ENCODE measurements at places on chromosomes 1 and 21.

DNA sequence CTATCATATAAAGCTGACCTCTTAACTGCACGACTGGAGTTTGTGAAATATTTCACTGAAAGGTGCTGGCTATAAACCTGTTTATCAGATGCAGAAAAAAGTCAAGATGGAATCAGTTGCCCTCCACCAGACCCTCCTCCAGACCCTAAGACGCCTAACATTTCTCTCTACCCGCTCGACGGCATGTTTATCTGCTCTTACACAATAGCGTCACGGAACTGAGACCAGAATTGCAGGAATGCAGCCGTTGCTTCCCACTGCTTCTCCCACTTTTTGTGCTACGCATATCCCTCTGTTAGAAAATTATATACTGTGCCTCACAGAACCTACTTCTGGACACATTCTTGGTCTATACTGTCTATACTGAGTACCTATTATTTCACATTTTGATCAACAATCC lies 28.2 kb upstream of the FAM131C start:
- no peak for DNase-seq

- DNase-seq = no peak
Observed at GRCh38 chr21:45957981-45958600, 23.5 kb upstream of the COL6A1 start.

- DNase-seq = peak; percentile 72
Observed at GRCh38 chr1:40036574-40036973, 4.0 kb upstream of the CAP1 start.

DNA sequence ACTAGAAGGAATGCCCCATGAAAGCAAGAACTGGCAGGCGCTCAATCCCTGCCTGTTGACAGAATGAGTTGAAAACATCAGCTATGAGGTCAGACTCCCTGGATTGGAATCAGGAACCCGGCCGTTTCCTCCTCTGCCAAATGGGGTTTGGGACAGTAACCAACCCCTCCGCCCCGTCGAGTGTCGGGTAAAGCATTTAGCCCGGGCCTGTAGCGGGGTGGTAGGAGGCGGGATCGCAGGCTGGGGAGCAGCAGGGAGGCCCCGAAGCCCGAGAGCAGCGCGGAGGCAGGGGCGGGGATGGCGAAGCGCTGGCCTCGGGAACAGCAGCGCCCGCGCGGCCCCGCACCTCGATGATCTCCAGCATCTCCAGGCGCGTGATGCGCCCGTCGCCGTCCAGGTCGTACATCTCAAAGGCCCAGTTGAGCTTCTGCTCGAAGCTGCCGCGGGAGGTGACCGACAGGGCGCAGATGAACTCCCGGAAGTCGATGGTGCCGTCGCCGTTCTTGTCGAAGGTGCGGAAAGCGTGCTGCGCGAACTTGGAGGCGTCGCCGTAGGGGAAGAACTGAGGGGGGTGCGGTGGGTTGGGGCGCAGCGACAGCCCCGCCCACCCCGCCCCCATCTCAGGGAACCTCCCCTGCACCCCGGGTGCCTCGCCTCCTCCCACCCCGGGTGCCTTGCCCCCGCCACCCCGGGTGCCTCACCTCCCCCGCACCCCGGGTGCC lies 7.5 kb downstream of the HPCAL4 start:
- no peak for DNase-seq

GRCh38 chr1:119011116-119011515 lies 23.0 kb upstream of the TBX15 start:
- no peak for DNase-seq

DNA sequence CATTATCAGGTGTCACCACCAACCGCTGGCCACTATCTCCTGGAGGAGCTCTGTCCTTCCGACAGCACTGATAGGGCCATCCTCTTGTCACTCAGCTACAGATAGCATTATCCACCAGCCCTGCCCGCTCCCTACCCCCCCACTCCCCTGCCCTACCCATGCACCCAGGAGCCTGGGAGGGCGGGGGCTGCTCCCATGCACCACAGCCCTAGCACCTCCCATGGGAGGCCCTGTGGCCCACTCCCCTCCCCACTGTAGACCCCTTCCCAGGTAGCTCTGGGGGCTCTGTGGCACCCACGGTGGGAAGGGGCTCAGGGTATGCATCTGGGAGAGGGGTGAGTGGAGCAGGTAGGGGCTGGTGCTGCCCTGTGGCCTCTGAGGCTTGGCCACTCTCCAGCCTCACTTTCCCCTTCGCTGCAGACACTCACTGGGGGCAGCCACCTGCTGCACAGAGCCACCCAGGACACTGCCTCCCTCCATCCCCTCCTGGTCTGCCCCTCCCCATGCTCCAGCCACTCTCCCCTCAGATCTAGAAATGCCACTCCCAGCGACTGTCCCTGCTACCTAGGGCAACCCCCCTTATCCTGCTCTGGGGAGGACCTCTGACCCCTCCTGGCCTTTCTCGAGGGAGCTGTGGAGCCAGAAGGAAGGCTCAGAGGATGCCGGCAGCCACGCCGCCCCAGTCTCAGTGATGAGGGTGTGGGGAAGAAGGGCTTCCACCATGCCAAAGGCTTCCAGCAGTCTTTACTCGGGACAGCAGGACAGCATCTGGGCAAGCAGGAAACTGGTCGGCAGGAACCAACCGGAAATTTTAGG lies 58.5 kb downstream of the WNT9A start:
- DNase-seq = peak; percentile 19

DNA sequence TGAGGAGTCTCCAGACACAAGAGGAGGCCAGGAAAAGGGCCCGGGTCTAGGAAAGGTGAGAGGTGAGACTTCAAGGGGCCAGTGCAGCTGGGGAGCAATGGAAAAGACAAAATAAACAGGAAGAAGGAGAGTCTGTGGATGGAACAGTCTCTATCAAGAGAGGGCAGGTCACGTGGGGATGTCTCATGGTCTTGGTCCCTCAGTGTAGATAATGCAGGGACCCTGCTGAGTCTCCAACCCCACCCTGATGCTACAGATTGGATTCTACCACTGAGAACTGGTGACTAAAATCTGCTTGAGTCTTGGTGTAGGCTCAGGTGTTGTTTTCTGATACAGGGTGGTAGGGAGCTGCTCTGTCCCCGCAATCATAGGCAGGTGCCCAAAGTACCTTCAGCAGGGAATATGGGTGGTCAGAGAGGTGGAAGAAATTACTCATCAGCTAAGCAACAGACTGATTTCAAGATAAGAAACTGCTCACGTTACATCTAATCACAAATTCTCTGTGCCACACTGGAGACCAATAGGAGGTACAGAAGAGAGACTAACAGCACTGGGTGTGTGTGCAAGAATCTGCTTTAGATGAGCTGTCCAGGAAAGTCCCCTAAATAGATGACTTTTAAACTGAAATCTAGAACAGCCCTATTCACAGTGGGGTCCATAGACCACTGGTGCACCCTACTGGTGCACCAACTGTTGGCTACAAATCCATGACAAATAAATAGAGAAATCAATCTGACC lies 101.5 kb upstream of the TLR5 start:
- peak; percentile 29 for DNase-seq

- DNase-seq = no peak
Observed at GRCh38 chr1:68442006-68442405, 7.7 kb downstream of the RPE65 start.

GRCh38 chr1:97334454-97334853 lies 586.4 kb downstream of the DPYD start:
- no peak for DNase-seq

- DNase-seq = no peak
Observed at GRCh38 chr21:38597421-38597820, 99.1 kb upstream of the ERG start.

DNA sequence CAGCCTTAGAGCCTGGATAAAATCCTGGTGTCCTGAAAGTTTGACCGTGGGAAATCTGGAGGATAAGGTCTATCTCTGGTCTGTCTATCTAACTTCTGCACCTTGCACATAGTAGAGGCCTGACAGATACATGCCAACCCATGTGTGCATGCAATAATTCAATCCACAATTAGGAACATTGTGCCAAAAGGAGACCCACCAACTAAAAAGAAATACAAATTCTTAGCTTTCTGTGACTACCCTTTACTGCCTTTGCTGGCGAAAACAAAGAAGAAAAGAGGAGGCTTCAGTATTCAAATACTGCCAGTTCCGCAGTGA lies 381 bp upstream of the KLHL20 start:
- no peak for DNase-seq

- DNase-seq = no peak
Observed at GRCh38 chr1:222346955-222347354, 200.9 kb downstream of the HHIPL2 start.

DNA sequence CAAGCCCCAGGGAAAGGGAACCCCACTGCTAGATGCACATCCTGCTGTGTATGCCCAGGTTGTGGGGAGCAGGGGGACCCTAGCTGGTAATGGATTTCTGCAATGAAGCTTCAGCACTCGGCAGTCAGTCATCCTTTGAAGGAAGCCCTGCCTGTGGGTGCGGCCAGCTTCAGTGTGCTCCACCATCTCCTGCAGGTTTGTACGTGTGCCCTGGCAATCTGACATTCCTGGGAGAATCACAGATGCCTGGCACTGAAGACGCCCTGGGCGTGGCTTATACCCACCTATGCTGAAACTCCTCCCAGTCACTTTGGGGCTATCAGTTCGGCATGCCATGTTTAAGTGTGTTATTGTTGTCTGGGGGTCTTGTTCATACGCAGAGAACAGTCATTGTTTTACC lies 6.8 kb downstream of the SPRR5 start:
- no peak for DNase-seq

- no peak for DNase-seq
Observed at GRCh38 chr1:227543283-227544066, 19.9 kb upstream of the ZNF678 start.

DNA sequence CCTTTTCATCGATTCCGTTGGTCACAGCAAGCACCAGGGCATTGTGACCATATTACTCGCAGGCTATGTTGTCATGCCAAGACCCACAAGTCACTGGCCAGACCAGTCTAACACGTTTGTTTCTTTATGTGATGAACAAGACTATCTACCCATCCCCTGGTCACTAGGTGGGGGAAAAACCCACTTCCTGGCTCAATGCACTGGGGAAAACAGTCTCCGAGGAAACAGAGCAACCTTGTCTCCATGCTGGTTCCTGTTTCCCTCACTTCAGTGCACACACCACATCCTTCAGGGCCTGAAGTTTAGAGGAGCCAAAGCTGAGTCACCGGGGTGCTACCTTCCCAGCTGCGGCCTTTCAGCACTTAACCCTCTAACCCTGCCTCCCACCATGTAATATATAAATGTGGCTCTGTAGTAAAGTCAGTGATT lies 20.9 kb downstream of the ERICH3 start:
- DNase-seq = peak; percentile 50

DNA sequence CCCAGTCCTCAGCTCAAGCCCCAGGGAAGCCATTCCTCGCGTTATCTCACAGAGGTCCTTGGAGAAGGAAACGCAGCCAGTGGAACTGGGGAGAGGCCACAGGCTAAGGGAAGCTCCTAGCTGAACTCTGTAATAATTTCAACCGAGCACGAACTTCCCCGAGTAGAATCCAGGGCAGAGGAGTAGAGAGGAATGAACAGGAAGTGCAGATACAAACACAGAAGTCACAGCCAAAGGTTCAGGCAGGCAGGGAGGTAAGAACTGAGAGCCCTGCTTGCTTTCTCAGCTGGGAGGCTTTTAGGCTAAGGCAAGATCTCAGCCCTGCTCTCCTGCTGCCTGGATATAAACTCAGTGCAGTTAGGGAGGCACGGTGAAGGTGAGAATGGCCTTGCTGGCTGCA lies 23.7 kb downstream of the WARS2 start:
- DNase-seq = no peak

DNA sequence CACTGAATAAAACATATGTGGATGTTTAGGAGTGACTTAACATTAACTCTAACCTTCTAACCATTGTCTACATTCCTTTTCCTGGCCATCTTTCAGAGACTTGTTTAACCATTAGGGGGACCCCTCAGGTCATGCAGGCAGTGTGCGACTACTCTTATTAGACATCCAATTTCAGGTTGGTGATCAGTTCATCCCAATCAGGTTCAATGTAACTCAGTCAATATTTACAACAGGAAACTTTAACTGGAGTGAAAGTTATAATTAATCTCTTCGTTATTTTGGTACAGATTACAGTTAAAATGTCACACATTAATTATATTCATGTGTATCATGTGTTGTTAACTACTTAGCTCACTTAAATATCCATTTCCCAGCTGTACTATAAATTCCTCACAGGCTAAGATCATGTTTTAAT lies 68.8 kb upstream of the RGS1 start:
- DNase-seq = peak; percentile 17

GRCh38 chr1:84480650-84481049 lies 1.6 kb downstream of the RPF1 start:
- DNase-seq = no peak

- no peak for DNase-seq
Observed at GRCh38 chr1:15116966-15117365, 36.6 kb upstream of the TMEM51 start.

DNA sequence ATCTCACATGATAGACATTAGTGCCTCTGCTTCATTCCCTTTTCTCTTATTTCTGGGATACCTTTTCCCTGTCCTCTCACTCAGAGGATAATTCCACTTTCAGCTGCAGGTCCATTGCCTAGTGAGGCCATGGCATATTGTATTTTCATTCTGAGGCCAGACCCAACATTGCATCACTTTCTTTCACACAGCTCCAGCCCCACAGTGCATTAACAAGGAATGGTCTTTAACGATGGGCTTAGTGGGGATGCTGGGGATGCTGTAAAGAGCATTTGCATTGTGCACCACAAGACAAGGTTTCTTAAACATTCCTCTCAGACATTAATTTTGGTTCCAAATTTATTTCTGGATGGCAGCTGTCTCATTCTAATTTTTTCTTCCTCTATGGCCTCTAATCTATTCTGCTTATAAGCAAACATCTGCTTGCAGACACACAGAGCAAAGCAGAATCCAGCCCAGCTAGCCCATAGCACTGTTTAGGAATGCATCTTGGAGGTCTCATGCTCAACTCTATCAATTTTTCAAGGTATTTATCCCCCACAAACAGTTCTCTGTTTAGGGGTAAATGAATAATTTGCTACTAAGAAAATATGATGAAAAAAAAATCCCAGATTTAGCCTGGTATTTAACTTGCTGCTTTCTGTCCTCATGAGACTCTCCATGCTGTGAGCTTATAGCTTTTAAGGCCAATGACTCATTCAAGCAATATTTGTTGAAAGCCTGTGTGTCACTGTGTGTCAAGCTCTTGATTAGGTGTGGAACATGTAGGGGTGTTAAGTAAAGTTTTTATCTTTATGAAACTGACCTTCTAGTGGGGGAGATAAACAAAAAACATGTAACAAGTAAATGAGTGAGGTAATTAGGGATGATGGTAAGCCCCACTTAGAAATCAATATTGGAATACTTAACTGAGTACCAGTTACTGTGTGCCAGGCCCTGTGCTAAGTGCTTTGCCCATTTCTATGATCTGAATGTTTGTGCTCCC lies 44.5 kb upstream of the CCDC190 start:
- no peak for DNase-seq

- DNase-seq = no peak
Observed at GRCh38 chr1:5814046-5814619, 178.1 kb downstream of the NPHP4 start.
